Mammary epithelial cell (primary cell): ENCODE measurements at places on chromosomes 13 and 19. TPM values are rescaled to one million over a fixed set of nuclear protein-coding genes. Genes with fewer than 3 reads are reported as not detected.
A peak's percentile ranks its signal among the peaks of the same experiment; 100 is the strongest.

GPALPP1 gene
- 20.2 and 21.4 TPM in 2 replicates for total RNA-seq

ACP4 gene
- not detected for total RNA-seq

VPS36 gene
- 39.4 and 40.5 TPM in 2 replicates for total RNA-seq

GDF15 gene
- total RNA-seq: 78.7 and 376 TPM in 2 replicates

FUZ gene
- total RNA-seq: 9.2 TPM

TEX29 gene
- not detected in 2 replicates for total RNA-seq

METTL21C gene
- total RNA-seq: not detected

DNA sequence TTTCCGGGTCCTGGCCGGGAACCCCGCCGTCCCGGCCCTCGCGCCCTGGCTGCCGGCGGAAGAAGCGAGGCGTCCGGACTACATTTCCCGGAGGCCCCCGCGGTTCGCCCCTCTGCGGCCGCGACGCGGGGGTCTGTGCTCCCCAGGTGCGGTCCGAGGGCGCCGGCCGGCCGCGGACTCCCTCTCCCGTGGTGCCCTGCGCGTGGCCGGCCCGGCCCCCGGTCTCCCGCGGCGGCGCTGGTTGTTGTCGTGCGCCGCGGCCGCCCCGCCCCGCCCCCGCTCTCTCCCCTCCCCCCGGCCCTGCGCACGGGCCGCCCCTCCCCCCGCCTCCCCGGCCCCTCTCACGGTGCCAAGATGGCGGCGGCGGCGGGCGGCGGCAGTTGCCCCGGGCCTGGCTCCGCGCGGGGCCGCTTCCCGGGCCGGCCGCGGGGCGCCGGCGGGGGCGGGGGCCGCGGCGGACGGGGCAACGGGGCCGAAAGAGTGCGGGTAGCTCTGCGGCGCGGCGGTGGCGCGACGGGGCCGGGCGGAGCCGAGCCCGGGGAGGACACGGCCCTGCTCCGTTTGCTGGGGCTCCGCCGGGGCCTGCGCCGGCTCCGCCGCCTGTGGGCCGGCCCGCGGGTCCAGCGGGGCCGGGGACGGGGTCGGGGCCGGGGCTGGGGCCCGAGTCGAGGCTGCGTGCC lies at the start of gene KMT2B:
Gene KMT2B, plus strand, starts transcription at position 339 of the 680 bp plus-strand sequence. Its CDS starts 16 bp downstream, at position 355.
- DNase-seq: peak; percentile 95

DNA sequence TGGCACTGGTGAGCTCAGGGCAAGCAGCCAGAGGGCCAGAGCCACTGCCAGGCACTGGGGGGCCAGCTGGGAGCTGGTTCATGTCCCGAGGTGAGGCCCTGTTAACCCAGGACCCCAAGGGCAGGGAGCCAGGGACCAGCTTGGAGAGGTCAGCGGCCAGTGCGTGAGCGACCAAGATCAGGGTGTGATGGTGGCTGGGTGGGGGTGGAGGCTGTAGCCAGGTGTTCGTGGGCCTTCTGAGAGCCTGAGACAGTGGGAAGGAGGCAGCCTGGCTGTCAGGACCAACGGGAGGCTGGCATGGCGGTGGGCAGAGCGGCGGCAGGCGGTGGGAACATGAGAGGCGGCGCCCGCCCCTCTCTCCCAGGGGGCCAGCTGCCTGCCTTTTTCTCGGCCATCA lies 8.1 kb upstream of the KPTN start:
- no peak for DNase-seq

DNA sequence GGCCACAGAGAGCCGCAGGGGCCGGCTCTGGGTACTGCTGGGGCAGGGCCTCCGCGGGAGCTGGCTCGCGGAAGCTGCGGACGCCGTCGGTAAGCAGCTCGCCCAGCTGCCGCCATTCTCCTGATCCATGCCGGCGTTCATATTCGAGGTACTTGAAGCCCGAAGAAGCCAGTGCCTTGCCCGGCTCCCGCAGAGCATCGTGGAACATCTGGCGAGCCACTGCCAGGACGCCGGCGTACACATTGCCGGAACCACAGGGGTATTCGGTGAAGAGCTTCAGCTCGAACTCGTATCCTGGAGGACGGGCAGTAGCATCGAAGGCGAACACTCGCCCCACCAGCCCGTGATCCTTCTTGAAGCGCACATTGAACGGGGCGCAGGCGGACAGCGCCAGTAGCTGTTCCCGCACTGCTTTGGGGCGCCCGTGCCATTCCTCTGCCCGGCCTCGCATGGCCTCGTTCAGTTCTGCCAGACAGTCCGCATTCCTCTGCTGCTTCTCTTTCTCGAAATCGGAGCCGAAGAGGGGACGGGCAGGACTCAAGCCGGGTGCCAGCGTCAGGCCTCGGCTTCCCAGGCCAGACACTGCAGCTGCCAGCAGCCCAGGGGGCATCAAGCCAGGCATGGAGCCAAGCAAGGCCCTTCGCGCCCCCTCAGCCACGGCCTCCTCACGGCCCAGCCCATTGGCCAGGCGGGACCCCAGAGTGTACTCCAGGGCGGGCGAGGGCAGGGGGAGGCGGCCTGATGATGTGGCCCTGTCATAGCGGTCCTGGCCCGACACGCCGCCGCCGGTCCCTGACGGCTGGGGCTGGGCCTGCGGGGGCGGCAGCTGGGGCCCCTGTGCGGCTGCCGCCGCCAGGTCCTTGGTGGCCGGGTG lies 1.0 kb downstream of the IRF2BP1 start:
- DNase-seq: peak; percentile 16

GRCh38 chr19:16067205-16067938 lies 8.9 kb upstream of the TPM4 start:
- DNase-seq: peak; percentile 89

DNA sequence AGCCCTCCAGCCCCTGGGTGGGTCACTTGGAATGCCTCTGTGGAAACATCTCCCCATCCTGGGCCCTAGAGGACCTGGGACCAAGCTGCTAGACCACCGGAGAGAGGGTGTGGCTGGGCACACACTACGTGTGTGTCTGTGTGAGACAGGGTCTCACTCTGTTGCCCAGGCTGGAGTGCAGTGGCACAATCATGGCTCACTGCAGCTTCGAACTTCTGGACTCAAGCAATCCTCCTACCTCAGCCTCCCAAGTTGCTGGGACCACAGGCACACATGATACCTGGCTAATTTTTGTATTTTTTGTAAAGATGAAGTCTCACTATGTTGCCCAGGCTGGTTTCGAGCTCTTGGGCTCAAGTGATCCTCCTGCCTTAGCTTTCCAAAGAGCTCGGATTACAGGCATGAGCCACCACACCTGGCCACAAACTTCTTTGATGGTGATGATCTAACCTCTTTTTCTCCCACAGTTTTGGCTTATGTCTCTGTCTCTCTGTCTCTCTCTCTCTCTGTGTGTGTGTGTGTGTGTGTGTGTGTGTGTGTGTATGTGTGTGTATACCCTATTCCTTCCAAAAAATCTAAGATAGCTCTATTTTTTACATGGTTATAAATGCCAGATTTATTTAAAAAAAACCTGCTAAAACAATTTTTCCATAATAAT lies 32.1 kb upstream of the SLC7A9 start:
- peak; percentile 65 for DNase-seq

DNA sequence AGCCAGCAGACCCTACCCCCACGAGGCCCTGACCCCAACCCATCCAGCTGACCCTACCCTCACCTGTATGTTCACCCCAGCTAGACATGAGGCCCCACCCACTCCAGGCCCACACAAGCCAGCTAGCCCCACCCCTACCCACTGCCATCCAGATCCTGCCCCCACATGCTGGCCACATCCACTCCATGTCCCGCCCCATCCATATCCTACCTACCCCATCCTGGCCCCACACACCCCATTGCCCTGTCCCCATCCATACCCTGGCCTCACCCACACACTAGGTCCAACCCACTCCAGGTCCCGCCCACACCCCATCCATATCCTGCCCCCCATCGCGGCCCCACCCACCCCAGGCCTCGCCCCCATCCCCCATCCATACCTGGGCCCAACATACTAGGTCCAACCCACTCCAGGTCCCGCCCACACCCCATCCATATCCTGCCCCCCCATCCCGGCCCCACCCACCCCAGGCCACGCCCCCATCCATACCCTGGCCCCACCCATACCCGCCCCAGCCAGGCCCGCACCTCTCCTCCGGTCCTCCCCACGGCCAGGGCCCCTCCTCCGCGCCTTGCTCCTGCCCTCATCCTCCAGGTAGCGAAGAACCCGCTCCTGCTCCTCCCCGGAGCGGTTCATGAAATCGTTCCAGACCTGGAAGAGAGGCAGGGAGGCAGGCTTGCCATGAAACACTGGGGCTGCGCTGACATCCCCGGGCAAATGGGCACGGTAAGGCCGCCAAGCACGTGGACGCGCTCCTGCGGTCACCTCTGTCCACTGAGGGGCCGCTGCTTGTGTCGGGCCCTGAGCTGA lies 7.2 kb downstream of the RNU6-9 start:
- DNase-seq: no peak

DNA sequence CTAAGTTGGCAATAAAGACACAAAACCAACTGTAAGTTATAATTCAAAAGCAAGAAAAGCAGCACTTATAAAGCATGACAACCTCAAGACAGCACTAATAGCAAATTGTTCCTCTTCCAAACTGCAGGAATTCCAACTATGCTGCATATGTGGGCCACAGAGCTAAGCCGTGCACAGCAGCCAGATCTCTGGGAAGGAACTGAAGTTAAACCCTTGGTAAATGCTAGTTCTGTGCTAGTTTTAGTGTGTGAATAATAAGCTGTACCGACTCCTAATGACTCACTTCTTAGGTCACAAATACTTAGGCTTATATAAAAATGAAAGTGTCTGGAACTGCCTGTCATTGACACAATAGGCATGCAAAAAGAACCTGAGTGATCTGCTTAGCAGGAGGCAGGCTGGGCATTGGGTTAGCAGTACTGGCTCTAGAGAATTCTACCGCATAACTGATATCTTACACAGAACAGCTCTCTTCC lies 21.2 kb upstream of the GTF3A start:
- DNase-seq: peak; percentile 28

DNA sequence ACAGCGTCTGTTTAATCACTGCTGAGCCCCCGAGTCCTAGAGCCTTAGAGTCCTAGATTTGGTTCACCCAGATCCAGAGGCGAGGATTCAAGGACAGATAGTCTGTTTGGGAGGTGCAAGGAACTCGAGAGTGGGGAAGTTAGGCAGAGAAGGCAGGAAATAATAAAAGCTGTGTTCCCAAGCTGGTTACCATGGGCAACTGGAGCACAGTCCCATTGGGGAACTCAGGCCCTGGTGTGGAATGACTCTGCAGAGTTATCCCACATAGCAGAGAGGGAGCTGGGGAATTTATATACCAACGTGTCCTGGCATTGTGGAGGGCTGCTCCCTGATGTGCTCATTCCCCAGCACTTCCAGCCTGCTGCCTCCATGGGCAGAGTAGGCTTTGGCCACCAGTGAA lies 9.7 kb downstream of the IGSF23 start:
- no peak for DNase-seq
